ENCODE measurements at places on chromosomes 1 and 21.

GRCh38 chr1:53285969-53286760 lies 41.7 kb downstream of the LRP8 start:
- DNase-seq: no peak

DNA sequence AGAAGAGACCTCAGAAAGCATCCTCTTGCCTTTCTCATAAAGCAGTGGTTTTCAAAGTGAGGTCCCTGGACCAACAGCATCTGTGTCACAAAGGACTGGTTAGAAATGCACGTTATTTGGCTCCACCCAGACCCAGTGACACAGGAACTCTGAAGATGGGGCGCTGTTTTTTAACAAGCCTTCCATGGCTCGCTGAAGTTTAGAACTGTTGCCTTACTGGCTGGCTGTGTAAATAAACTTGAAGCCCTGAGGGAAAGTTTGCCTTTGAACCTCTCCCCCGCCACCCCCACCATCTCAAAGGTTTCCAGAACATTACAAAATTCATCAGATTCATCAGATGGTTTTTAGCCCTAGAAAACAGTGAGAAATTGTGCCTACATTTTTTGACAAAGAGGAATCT lies 21.8 kb upstream of the IKBKE start:
- no peak for DNase-seq

DNA sequence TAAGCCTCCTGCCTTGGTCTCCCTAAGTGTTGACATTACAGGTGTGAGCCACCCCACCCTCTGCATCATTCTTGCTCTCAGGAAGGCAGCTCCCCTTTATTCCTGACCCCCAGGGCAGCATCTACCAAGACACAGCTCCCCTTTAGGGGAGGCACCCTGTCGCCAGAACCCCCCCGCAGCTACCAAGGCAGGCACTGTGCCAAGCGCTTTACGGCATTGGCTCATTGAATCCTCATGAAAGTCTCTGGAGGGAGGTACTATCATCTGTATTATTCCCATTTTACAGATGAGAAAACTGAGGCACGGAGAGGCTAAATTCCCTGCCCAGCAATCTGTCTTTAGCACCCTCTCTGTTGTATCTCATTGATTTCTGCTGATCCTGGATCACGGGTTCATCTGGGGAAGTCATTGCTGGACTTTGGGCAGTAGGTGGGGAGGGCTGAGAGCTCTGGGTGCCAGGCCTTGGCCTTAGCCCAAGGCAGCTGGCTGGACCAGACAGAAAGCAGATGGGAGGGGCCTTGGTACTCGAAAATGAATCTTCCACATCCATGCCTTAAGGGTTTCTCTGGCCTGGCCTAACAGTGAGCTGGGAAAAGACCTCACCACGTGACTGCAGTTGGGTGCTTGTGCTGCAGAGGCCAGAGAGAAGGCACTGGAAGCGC lies 5.9 kb downstream of the PLOD1 start:
- DNase-seq: no peak

- DNase-seq: no peak
Measured at GRCh38 chr1:118219438-118219837, 34.4 kb upstream of the SPAG17 start.

- DNase-seq: no peak
Measured at GRCh38 chr1:2887941-2888855, 86.7 kb upstream of the TTC34 start.

- DNase-seq: no peak
Measured at GRCh38 chr1:109826930-109827349, 63.2 kb upstream of the EPS8L3 start.

GRCh38 chr1:58979677-58980076 lies 195.8 kb upstream of the JUN start:
- no peak for DNase-seq

DNA sequence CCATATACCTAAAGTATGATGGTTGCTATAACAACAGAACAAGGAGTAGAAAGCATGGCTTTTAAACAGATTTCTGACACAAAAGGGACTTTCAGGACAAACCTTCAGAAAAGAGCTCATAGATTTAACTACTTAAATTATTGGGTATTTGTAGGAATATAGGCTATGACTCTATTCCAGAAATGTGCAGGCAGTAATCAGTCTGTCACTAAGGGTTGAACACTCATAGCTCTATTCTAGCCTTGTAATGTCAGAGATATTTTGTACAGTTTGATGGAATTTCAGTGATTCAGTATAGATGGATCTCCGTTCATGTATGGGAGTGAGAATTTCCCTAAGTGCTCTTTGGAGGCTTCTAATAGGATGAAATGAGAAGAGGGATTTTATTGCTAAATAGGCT lies 82.8 kb downstream of the EXTL2 start:
- no peak for DNase-seq

Measured in GM12891 (cell line).